ENCODE measurements at places on chromosomes 4 and X. TPM values are rescaled to one million over a fixed set of nuclear protein-coding genes. Genes with fewer than 3 reads are reported as not detected.

- peak overlapping the region; percentile 79 for H3K4me3 ChIP-seq
- peak overlapping the region; percentile 96 for H3K27ac ChIP-seq
- DNase-seq, result no peak
- H3K36me3 ChIP-seq, result peaks cover 4% of the 10 kb centered on the region
- no peaks in the 10 kb centered on the region for H3K27me3 ChIP-seq
- H3K4me1 ChIP-seq, result peaks cover 67% of the 10 kb centered on the region
Observed at GRCh38 chr4:26871611-26872010, 11.0 kb downstream of the STIM2 start.

Gene IRAK1
- 258 TPM for total RNA-seq

Gene OTUD6A
- not detected for total RNA-seq

GRCh38 chr4:167966143-167966542, 126.2 kb upstream of the ANXA10 start:
- DNase-seq, result no peak
- H3K4me1 ChIP-seq, result no peaks in the 10 kb centered on the region
- no peak overlapping the region for H3K27ac ChIP-seq
- H3K36me3 ChIP-seq, result peaks cover 7% of the 10 kb centered on the region

DNA sequence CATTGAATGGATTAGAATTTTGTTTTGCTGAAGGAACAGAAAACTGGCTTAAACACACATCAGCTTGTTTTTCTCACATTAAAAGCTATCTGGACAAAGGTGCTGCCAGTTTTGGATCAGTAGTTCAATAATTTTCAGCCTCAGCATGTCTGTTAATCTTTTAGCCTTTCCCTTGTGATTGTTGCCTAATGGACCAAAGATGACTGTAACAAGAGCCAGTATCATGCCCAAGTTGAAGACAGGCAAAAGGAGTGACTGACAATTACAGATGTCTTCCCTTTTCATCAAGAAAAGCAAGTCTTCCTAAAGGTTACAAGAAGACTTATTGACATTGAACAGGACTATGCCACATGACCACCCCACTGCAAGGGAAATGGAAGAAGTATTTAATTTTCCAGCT, 419.7 kb downstream of the MAPK10 start:
- no peak overlapping the region for H3K4me3 ChIP-seq
- DNase-seq, result no peak
- H3K27ac ChIP-seq, result no peak overlapping the region

DNA sequence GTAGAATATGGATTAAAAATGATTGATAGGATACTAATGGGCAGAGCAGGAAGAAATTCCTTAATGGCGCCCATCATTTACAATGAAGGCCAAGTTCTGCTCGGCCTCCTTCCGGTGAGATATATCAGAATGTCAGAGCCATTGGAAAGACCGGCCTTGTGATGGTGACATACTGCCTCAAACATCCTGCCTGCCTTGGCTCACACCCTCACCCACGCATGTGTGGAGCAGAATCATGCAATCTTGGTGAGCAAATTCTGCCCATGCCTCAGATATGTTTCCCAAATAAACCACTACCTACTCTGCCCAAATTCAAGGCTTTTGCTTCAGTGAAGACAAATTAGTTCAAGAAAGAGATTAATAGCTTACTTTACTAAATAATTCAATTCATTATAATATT, 163.3 kb downstream of the MID1 start:
- no peak overlapping the region for H3K4me3 ChIP-seq
- no peaks in the 10 kb centered on the region for H3K4me1 ChIP-seq
- DNase-seq, result no peak
- H3K36me3 ChIP-seq, result no peaks in the 10 kb centered on the region
- no peak overlapping the region for H3K27ac ChIP-seq

GRCh38 chrX:83008415-83008814, 499.7 kb upstream of the POU3F4 start:
- H3K27ac ChIP-seq, result no peak overlapping the region
- no peaks in the 10 kb centered on the region for H3K4me1 ChIP-seq
- H3K4me3 ChIP-seq, result no peak overlapping the region
- no peak for DNase-seq

GRCh38 chr4:72084587-72085011, 52.8 kb downstream of the NPFFR2 start:
- no peaks in the 10 kb centered on the region for H3K36me3 ChIP-seq
- no peak for DNase-seq
- H3K27me3 ChIP-seq, result no peaks in the 10 kb centered on the region
- no peak overlapping the region for H3K27ac ChIP-seq
- no peaks in the 10 kb centered on the region for H3K4me1 ChIP-seq

DNA sequence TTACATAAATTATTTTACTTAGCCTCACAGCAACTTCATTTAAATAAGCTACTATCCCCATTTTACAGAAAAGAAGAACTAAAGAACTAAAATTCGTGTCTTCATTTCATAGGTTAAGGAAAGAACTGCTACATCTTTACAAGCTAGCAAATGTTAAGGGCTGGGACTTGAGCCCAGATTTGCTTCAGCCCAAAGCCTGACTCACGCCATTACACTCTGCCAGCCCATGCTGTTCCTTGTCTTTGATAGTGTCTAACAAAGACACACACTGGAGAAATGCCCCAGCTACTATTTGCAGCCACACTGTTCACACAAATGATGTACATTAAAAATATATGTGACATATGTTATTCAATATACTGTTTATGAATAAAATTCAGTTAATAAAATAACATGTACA, 29.0 kb upstream of the ERVMER34-1 start:
- no peaks in the 10 kb centered on the region for H3K4me1 ChIP-seq
- H3K36me3 ChIP-seq, result no peaks in the 10 kb centered on the region
- H3K4me3 ChIP-seq, result no peak overlapping the region
- H3K27me3 ChIP-seq, result peaks cover 23% of the 10 kb centered on the region
